ENCODE measurements at places on chromosomes 7 and 10.

GRCh38 chr7:113289140-113289740 is 170.9 kb upstream of the SMIM30 start:
- DNase-seq: no peak

- no peak for DNase-seq
These were observed 1.6 kb upstream of the RAMP3 start for GRCh38 chr7:45155941-45156340.

GRCh38 chr10:86003201-86003621 is 363.4 kb downstream of the GRID1 start:
- DNase-seq: no peak

- no peak for DNase-seq
These were observed 138.5 kb downstream of the SEMA3A start for GRCh38 chr7:84055904-84056605.

GRCh38 chr10:89458291-89458690 is 43.9 kb downstream of the IFIT5 start:
- DNase-seq: no peak

GRCh38 chr7:129789000-129789399 is 163.8 kb downstream of the UBE2H start:
- DNase-seq: no peak

- DNase-seq: no peak
These were observed 26.3 kb downstream of the SAMD8 start for GRCh38 chr10:75137533-75138438.

DNA sequence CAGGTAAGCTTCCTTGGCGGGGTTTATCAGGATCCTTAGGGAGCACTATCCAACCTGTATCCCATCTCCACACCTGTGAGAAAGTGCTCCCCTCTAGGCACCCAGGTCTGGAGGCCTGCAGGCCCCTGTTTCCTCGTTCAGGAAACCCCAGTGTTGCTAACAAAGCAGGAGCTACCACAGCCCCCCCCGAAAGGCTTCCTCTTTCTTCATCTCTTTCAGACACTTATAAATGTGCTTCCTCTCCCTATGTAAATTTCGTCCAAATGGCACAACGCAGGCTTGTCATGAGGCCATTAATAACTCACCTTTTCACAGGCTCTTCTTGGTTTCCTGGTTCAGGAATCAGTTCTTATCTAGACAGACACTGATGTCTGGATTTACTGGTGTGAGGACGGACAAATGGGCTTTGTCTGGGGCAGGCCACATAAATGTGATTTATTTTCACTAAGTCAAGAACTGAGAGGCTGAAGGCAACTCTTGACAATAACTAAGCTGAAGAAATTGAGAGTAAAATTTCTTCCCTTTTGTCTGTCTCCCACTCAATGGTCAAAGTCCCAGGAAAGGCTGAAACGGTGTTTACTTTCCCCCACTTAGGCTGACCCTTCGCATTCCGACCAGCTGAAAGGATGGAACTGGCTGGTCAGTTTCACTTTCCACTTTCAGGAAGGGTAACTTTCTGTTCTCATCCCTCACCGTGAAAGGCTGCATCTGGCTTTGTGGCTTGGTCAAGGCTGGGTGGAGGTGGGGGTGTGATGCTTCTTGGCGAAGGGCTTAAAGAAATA is 46.8 kb downstream of the PIK3AP1 start:
- peak; percentile 17 for DNase-seq

DNA sequence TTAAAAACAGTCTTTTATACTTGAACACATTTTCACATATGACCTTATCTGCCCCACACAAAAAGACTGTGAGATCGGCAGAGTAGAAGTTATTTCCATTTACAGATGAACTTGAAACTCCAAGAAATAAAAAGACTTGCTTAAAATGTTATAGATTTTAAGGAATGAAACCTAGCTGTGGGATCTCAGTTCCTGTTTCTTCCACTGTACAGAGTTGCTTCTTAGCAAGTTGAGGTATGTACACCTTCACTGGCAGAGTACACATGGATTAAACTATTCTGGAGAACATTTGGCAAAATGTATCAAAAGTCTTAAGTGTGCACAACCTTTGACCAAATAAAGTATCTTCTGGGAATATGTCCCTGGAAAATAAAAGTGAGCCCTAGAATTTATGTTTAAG is 48.3 kb downstream of the A1CF start:
- no peak for DNase-seq

DNA sequence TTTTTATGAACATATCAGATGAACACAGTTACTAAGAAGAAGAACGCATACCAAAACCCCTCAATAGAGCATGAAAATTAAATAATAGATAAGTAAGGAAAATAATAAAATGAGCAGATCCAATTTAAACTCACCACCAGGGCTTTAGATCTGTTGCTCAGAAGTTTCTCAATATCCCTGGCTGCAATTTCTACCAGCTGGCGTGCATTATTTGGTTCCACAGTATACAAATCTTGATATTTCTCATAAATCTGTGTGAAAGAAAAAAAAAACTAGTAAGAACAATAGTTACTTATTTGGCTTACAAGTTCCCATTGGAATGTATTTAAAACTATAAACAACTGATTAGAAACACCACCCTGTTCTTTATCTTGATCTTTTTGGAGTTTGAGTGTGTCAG is 108.6 kb downstream of the CACNA2D1 start:
- DNase-seq: no peak

DNA sequence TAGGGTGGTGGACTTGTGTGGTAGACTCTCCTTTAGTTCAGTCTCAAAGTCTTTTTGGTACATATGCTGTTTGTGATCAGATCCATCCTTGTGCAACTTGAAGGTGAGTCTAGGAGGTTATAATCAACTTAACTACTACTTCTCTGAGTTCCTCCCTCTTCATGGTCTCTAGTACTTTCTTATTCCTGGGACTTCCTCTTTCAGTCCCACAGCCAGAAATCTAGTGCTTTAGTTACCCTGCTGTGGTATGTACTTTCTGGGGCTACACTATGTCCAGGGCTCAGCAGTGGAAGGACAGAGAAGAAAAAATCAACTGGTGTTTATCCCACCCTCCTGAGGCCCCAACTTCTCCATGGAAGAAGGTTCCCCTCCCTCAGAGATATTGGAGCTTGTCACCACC is 19.4 kb upstream of the ATAD1 start:
- no peak for DNase-seq

- no peak for DNase-seq
These were observed 456.8 kb upstream of the KLF6 start for GRCh38 chr10:4241724-4242345.

DNA sequence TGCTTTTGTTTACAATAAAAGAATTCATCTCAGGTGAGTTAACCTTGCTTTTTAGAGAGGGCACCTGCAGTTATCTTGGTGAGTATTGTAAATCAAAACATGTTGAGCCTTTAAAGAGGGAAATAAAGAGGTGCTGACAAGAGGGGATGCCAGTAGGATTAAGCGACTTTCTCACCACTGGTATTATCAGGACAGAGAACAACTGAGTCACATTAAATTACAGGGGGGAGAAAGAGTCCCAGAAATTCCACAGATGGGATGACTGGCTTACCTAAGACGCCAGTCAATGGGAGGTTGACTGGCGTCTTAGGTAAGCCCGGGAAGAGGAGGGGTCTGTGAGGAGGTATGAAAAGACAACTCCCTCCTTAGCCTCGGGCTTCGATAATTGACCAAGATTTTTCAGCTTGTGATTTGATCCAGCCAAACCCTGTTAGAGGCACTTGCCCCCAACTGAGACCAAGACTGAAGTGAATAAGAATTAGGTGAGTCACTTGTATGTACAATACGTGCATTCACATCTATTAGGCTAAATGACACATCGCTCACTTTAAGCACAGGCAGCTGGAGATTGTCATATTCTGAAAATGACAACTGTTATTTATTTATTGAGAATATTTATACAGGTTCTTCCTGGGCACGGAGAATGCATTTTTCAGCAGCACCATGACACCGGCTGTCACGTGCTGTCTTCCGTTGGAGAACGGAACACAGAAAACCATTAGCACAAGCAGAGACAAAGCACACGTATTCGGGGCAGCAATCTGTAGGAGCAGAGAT is 117.6 kb downstream of the SEM1 start:
- DNase-seq: no peak

GRCh38 chr10:113808168-113808567 is 45.7 kb downstream of the DCLRE1A start:
- DNase-seq: no peak

DNA sequence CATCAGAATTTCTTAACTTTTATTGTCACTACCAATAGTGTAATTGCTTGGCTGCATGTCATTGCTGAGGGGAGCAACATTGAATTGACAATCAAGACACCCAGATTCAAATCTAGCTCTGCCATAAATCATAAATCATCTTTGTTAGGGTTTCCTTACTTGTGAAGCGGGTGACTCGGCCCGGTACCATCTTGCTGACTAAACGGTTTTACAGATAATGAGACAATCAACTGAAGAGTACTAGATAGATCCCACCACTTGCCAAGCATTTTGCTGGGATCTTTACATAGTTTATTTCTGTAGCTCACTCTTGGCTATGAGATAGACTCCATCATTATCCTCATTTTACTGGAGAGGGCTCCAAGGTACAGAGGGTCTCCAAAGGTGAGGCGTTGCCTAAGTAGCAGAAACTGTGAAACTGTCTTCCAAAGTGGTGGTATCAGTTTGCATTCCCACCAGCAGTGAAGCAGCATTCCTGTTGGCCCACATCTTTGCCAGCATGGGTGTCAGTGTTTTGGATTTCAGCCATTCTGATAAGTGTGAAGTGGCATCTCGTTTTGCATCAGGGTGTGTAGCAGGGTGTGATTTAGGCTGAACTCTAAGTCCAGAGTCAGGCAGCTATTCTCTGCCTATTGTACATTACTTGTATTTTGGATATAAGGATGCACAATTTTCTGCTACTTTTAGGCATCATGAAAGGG is 168.7 kb upstream of the BMPER start:
- no peak for DNase-seq

GRCh38 chr10:122875843-122876466 is 3.4 kb downstream of the FAM24B start:
- no peak for DNase-seq

DNA sequence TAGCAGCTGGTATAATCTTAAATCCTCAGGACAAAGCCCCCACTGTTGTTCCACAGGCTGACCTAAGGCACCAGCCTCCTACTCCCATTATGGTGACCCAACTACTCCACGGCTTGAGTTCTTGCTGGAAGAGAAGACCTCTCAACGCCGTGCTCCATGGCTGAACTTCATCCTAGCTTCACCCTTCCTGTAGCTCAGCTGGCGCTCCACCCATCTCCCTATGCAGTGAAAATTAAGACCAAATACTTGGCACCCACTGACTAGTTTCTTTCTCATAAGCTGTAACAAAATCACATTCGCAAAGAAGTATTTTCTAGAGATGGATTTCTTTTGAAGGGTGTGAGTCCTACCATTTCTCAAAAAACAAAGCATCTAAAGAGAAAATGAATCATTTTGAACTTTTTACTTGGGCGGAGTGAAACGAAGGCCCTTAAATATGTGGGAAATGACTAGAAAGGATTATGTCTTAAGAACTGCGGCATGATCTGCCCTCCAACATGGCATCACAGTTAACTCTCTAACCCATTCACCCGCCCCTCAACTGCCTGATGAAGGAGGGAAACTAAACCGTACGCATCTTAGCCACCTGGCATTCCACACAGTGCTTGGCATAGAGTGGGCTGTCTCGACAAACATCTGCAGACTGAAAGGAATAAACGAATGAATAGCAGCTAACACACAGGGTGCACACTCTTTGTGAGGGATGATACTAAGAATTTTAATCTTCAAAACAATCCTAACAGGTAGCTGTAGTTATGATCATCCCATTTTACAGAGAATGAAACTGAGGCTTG is 32.7 kb downstream of the GFRA1 start:
- DNase-seq: no peak

DNA sequence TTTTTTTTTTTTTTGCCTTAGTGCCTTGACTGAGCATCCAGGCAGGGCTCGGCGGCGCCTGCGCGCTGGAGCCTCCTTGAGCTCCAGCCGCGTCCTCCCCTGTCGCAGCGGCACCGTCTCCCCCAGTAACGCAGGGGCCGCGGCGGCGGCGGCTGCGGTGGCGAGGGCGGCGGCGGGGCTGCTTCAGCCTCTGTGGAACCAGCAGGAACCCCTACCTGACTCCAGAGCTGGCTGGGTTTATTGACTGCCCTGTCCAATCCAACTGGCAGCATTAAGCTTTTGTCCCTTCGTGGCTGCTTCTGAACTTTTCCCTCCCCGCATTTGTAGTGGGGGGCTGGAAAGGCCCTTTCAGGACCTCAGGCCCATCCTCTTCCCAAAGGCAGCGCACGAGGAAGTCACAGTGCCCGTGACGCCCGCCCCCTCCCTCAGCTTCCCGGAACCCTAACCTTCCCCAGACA is at the start of gene GPR85:
Gene GPR85 (minus strand): TSS at position 397 of the 458 bp plus-strand sequence. CDS start 2,106 bp downstream, outside the sequence.
- no peak for DNase-seq

DNA sequence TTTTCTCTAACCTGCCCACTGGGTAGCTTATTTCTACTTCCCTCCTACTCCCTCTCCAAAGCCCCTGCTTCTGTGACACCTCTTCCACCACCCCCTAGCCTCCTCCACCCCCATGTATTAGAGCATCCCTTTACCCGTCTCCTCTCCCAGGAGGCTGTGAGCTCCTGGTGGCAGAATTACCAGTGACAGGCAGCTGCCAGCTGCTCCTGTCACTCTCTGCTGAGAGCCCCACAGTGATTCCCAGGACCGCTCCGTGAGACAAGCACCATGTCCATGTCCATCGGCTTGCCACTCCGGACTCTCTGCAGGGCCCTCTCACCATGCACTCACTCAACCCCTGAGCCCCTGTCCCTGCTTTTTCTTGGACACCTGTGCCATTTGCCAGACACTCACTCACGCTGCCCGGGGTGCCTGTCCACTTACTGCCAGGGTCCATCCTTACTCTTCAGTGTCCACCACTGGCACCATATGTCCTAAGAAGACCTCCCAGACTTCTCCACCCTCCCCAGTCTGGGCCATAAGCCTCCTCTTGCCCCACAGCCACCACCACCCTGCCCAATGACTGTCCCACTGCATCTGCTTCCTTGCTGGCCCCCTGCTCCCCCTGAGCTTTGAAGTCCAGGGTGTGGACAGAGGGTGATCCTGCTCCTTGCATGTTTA is 9.8 kb downstream of the WDFY4 start:
- DNase-seq: no peak

DNA sequence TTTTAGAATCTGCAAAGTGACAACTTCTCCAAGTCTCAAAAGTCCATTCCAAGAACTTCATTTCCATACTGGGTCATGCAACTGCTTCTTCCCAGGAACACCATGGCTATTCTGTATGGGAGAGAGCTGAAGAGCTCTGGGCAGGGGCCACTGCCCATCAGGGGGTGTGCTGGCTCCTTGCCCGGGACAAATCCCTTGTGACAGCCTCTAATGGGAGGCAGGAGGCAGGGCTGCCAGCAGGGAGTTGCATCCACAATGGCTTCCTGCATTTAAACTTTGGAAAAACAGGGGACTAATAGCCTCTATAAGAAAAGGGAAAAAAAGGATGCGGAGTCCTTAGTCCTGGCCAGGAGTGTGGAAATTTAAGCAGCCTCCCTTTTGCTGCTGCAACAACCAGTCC is 18.4 kb upstream of the FRMD4A start:
- DNase-seq: no peak

- DNase-seq: no peak
These were observed 34.6 kb downstream of the CHST3 start for GRCh38 chr10:71998840-71999194.

- DNase-seq: no peak
These were observed 163.9 kb upstream of the AUTS2 start for GRCh38 chr7:69434398-69434815.

Data from CD4-positive, alpha-beta T cell treated with Interleukin-4 for 4 hours (primary cell).